T-helper 2 cell (primary cell): ENCODE measurements at places on chromosomes 6 and 20.

GRCh38 chr6:129007701-129008373, 124.9 kb downstream of the LAMA2 start:
- no peak for DNase-seq

DNA sequence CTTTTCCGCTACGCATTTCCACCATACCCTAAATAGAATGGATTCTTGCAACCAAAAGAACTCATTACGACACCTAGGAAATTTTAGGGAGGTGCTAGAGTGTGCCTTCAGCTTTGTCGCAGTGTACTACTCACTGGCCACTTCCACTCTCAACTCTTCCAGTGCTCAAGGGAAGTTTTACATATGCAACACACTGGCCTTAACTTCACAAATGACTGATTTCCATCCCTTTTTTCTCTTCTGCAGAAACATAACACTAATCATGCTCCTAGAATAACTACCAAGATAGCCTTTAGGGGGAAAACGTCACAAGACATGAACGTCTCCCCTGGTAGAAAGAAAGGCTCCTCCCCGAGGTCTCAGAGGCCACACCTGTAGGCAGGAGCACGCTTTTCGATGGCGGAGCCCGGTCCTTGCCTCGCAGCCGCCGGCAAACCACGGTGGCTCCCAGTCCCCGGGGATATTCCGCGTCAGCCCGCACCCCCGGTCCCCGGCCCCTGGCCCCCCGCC, 584 bp downstream of the LYRM4 start:
- DNase-seq: peak; percentile 64

DNA sequence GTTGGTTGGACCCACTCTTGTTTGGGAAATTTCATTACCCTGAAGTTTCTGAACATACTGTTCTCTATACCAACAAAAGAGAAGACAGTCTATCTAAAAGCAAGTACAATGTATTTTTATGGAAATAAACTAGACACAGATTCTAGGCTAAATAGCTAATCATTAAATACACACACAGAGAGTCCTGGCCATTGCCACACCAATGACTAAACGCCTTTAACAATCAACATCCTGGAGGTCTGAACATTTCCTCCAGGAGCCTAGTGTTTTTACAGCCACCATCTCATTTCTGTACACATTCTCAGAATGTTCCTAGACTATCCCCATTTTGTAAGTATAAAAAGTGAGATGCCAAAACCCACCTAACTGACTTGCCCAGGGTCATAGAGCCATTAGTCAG, 141.6 kb upstream of the RREB1 start:
- DNase-seq: no peak

GRCh38 chr6:158416883-158417759, 104.9 kb downstream of the TULP4 start:
- DNase-seq: no peak

DNA sequence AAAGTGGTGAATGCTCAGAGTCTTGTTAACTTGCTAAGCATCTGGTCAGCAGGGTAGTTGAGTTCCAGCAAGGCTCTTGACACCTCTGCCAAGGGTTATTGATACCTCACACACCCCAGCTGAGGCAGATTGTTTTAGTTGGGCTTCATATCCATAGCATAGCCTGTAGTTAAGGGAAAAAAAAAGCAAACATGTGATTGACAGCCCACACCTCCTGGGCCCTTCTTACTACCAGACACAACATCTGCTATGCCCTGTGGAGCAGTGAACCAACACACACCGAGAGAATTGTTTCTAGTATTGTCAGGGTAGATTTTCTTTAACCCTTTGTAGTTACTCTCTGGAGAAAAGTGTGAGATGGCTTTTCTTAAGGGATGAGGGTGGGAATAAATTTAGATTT, 697.0 kb upstream of the POU3F2 start:
- DNase-seq: no peak

DNA sequence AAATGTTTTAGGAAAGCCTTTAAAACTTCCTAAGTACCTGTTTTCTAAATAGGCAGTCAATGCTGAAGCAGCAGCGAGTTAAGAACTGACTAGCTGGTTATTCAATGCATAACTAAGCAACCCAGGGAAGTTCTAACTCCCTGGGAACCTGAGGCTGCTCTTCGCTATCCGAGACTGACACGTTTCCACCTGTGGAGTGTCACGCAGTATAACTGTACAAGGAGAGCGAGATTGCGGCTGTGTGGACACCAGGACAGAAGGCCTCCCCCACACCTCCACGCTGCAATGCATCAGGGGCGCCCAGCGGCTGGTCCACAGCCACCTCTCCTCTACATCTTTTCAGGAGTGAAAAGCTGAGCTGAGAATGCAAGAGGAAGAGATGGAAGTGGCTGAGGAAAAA, 8.0 kb downstream of the PXDC1 start:
- no peak for DNase-seq

GRCh38 chr6:71410164-71410566, 121.6 kb downstream of the OGFRL1 start:
- DNase-seq: no peak

- DNase-seq: no peak
Measured at GRCh38 chr6:166203003-166203640, 35.5 kb upstream of the TBXT start.

DNA sequence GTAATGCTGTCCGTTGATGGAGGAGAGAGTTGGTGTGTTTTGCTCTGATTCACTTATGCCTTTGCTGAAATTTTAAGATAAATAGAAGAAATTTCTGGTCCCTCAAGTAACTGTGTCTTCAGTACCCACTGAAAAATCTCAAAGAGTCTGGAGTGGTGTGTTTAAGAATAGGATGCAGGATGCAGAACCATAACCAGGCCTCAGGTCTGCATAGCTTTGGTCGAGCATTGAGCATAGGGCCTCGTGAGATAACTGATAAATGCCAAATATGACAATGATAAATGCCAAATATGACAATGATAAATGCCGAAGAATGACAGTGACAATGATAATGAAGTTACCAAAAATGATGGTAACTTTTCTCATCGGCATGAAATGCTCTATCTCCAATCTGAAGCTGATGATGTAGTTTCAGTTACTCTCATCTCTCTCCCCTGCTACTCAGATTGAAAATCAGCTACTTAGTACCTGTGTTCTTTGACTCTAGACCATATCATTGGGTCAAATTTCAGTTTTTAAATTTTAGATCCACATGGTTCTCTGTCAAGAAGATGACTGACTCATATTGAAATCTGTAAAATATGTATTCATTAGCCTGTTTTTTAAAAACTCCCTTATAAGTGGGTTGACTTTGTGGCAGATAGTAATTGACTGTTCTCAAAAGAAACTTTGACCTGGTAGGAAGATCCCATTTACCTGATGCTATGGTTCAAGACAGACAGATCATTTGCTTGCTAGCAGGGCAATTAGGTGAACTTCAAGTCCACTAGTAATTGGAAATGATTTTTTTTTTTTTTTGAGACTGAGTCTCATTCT, 96.6 kb downstream of the SLC16A10 start:
- DNase-seq: no peak

DNA sequence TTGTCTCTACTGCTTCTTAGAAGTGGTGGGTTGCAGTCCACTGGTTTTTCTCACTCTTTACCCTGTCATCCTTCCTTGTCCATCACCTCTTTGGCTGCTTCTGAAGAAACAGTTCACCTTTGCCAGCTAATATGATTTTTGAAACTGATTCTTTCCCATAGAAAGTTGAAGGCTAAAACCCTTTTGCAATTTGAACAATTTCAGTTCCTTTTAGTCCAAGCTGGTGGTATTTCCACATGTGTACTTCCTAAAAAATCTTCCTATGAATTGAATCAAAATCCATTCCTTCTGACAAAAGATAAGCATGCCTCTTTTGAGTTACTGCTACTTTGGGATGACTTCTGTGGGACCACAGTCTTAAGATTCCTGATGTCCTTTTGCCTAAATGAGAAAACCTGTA, 210.0 kb upstream of the MAN1A1 start:
- DNase-seq: no peak

DNA sequence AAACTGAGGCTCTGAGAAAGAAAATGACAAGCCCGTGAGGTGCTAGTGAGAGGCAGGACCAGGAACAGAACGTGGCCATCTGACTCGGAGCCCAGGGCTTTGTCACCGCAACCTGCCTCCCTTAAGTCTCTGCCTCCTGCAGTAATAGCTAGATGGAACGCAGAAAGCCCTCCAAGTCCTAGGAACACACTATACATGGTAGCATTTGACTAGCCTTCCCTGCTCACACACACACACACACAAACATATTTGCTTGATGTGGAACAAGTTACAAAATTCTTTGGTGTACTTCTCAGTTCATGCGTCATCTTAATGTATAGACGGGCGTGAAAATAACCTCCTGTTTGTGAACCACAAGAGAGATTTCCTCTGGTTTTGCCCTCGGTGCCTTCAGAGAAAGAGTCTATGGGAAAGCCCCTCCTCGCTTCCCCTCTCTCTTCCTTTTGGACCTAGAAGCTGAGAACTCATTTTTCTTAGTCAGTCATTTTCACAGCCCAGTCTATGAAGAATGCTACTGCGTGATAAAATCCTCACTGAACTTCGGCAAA, 38.8 kb downstream of the C6orf52 start:
- no peak for DNase-seq

DNA sequence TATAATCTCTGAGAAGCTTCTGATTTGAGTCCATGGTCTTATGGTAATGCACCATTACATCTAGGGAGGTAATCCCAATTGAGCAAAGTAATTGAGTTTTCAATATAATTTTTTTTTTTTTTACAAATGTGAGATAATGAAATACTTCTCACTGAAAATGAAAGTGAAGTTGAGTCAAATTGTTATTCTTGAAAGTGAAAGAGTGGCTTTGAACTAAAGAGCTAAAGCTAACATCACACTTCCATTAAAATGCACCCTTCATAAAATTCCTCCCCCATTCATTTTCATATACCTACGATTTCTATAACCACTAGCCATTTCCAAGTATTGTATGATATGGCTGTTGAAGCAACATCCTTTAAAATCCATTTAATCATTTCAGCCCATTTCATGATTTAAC, 149.1 kb upstream of the IMPG1 start:
- DNase-seq: no peak

GRCh38 chr20:58103517-58103904, 124.9 kb downstream of the ANKRD60 start:
- DNase-seq: no peak

DNA sequence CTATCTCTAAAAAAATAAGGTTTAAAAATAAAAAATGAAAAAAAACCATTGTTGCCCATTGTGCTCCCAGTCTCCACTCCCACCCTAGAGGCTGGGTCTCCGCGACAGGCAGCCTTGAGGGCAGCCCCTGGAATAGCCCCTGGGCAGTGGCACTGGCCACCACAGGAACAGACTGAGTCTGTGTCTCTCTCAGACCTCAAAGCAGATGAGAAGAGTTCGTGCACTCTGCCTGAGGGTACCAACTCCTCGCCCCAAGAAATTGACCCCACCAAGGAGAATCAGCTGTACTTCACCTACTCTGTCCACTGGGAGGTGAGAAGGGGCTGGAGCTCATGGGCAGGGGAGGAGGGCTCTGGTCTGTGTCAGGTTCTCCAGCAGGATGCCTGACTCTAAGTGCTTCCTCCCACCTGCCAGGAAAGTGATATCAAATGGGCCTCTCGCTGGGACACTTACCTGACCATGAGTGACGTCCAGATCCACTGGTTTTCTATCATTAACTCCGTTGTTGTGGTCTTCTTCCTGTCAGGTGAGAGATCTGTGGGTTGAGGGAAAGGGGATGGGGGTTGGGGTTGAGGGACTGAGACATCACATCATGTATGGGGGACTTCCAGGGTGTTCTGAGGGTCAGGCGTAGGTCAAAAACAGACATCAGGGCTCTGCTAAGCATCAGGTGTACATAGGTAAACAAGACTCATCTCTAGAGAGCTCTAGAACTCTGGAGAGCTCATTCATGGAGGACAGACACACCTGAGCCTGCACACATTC, 35.6 kb downstream of the TM9SF4 start:
- DNase-seq: no peak

DNA sequence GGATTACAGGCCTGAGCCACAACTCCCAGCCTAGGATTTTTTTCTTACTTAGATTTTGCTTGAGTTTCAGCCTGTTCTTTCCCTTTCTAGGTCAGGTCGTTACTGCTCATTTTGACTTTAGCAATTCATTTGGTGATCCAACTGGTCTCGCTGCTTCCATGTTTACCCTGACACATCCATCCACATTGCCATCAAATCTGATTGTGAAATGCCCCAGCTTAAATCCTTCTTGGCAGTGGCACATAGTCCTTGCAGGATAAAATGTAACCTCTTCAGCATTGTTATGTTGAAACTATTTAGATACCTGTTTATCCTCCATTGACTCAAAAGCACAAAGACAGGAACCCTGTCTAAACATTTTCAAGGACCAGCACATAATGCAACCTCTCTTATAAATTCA, 77.2 kb downstream of the DNAH8 start:
- no peak for DNase-seq

DNA sequence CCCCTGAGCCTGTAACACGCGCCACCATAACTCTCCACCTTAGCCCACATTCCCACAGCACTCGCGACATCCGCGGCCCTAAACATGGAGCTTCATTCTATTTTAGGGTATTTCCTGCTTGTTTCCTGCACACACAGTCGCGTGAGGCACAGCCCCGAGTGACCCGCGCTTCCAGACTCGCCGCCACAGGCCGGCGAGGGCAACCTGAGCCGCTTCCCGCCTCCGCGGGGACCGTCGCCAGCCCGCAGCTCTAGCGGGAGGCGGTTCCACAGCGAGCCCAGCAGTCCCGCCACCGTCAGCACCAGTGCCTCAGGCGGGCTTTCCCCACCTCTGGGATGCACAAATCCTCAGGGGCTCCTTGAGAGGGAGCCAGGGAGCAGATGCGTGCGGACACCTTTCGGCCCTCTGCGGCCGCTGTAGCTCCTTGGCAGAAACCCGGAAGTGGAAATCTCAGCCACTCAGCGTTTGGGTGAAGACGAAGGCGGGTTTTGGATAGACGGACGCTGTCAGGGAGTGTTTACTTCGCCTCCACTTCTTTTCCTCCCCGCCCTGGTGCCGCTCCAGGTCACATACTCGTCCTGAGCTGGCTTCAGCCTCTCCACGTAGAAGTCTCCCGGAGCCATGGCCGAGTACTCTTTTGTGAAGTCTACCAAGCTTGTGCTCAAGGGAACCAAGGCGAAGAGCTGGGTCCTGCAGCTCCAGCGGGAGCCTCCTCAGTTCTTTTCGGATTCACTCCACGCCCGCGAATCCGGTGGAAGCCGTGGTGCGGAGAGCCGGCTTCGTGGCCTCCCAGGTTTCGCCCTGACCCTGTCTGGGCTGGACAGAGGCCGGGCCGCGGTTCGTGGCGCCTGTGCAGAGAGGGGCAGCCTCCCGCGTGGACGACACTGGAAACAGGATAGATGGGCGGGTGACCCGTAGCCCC, 2177.4 kb upstream of the DEFB115 start:
- peak; percentile 20 for DNase-seq

GRCh38 chr20:5511930-5512329, 195.2 kb upstream of the PROKR2 start:
- DNase-seq: no peak

- no peak for DNase-seq
Measured at GRCh38 chr6:169215201-169215681, 38.4 kb downstream of the THBS2 start.
